Body of pancreas (tissue), 4 donors: ENCODE measurements at places on chromosomes 7 and 10. TPM values are rescaled to one million over a fixed set of nuclear protein-coding genes. Genes with fewer than 3 reads are reported as not detected.

GRCh38 chr7:142669074-142669654 lies 80.1 kb upstream of the PRSS1 start:
- DNase-seq: no peak

- DNase-seq: no peak
These were observed 228.4 kb downstream of the DNAJB6 start for GRCh38 chr7:157565201-157565626.

DNA sequence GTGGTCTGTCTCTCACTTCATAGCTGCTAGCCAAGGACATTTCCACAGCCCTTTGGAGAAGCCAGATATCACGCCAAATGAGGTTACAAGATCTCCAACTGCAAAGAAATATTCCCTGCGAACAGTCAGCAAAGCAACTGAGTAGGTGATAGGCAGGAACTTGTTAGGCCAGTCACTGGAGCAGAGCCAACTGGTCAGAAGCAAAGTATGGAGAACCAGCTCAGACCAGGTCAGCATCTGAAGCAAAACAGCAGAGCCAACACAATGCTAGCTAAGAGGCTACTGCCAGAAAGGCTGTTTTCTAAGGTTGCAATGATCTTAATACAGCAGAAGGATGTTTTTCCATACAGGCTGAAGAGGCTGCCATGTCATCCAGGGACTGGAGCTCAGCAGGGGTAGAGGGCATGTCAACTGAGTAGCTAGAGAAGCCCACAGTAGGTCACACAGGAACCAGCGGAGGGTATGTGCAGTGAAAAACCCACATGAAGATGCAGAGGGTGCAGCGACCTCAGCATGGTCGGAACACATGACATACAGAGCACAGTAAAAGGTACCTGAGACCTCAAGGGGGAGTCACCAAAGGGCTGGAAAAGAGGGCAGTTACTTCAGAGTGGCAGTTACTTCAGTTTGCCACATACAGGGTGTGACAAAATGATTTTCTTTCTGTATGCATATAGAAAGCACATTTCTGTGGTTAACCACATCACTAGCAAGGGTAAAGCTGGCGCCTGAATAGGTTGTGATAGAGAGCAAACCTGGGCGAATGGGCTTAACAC lies 8.9 kb downstream of the SEC31B start:
- peak; percentile 27 for DNase-seq

- DNase-seq: peak; percentile 76
These were observed 3.8 kb upstream of the GTF2IRD1 start for GRCh38 chr7:74449809-74450397.

DNA sequence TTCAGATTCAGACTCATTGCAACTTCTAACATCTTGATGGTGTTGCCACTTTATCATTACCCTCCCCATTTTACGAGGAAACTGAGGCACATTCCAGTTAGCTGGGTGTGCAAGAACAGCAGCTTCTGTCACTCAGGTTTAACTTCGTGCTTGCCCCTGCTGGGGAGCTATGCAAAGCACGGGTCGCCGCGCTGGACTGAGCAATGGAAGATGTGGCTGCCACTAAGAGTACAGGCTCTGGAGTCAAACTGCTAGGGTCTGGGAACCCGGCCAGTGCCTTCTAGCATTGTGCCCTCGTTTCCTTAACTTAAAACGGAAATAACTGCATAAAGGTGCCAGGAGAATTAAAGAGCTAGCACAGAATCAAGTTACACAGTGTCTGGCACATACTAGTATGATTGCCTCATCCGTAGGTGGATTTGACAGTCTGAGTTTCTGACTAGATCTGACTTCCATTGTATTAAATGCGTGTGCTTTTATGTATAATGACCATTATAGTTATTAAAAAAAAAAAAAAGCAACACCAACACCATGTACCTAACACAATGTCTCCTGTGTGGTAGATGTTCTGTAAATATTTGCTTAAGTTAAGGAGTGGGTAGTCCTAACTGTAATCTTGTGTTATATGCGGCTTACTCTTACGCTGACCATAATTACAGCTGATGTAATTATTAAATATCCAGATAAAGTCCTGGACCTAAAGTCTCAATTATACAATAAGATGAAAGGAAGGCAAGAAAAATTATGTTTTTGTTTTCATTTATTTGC lies 842 bp downstream of the ZNF22 start:
- peak; percentile 87 for DNase-seq

DNA sequence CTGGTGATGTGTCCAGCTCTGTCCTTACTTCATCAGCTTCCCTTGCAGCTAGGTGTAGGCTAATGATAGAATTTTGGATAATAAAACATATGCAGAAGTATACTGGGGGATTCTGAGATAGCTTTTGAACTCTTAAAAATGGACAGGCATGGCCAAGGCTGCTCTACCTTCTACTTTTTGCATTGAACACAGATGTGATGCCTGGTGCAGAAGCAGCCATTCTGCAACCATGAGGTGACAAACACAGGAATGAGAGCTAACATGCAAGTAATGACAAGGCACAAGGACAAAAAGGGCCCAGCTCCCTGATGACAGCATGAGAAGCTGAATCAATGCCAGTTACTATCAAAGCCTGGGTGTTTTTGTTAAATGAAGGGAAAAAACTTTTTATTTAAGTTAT lies 686.5 kb upstream of the AUTS2 start:
- DNase-seq: no peak

GRCh38 chr7:64626083-64626469 lies 39.9 kb upstream of the ZNF107 start:
- no peak for DNase-seq

- DNase-seq: peak; percentile 57
These were observed 41.1 kb downstream of the CXCL12 start for GRCh38 chr10:44343843-44344242.

DNA sequence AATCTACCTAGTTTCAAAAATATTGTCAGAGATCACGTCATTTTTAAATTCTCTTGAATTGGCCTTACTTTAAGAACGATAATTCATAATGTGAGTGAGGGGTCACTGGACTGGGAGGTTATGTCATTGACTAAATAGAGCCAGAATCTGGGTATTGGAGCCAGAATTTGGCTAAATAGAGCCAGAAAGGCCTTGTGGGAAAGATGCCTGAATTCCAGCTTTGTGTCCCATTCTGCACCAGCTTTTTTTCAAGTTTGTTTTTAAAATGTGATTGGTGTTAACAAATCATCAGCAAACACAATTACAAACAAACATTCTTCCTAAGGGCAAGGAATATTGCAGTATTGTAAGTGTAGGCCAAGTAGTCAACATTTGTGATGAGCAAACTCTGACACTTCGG lies 233.2 kb upstream of the PRKCQ start:
- no peak for DNase-seq

Gene MUC3A
- total RNA-seq: 0.52 TPM
